ENCODE measurements at places on chromosomes 6 and 20.

GRCh38 chr6:88167352-88167937 lies 1.3 kb upstream of the CNR1 start:
- DNase-seq, result no peak

- no peak for DNase-seq
Measured at GRCh38 chr6:33123732-33124524, 48.1 kb downstream of the HLA-DPB1 start.

DNA sequence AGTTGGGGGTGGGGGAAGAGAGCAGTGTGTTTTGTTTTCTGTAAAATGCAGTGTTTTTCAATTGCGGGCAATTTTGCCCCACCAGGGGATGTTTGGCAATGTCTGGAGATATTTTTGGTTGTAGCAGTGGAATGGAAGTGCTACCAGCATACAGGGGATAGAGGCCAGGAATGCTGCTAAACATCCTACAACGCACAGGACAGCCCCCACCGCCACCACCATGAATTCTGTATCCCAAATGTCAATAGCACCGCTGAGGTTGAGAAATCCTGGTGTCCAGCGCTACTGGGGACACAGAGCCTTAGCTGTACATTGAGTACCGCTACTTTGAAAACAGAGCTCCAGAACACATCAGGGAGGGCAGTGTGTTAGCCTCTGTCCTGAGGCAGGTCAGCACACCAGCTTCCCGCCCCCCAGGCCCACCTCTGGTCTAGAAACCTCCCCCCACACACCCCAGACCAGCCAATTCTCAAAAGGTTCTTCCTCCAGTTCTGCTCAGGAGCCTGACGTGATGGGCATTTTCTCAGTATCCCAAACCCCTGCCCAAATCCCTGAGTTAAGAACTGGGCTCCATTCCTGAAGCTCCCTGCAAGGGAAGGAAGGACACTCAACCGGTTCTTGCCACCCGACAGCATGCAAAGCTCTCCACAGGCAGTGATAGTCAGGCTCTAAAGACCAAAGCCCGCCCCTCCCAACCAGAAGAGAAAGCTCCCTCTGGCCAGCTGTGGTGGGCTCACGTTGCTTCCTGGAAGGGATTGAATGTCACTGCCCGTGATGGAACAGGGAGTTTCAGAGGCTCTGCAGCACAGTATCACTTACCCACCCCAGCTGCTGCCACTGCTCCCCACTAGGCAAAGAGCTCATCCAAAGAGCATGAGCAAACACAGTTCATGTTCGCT lies 321.5 kb upstream of the JARID2 start:
- DNase-seq, result no peak

DNA sequence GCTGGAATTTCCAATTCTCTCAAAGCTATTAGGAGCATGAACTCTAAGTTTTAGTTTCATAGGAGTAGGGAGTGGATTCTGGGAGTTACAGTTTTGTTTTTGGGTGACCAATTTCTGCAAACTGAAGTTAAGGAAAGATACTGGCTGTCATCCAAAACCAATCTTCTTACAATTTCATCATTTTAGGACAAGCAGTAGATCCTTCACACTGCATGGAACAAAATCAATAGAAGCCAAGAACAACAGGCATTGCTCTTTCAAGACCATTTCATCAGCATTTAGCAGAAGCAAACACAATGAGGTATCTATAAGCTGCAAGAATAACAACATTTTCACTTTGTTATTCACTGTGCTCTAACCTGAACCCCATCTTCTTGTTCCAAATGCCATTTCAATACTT lies 173.0 kb downstream of the GMDS start:
- no peak for DNase-seq

GRCh38 chr6:31401403-31401802 lies 2.0 kb upstream of the MICA start:
- no peak for DNase-seq

GRCh38 chr6:1787894-1788293 lies 178.2 kb downstream of the FOXC1 start:
- DNase-seq, result no peak
